NCI-H446 (cell line): ENCODE measurements at places on chromosomes 3 and 15.
A peak's percentile ranks its signal among the peaks of the same experiment; 100 is the strongest.

DNA sequence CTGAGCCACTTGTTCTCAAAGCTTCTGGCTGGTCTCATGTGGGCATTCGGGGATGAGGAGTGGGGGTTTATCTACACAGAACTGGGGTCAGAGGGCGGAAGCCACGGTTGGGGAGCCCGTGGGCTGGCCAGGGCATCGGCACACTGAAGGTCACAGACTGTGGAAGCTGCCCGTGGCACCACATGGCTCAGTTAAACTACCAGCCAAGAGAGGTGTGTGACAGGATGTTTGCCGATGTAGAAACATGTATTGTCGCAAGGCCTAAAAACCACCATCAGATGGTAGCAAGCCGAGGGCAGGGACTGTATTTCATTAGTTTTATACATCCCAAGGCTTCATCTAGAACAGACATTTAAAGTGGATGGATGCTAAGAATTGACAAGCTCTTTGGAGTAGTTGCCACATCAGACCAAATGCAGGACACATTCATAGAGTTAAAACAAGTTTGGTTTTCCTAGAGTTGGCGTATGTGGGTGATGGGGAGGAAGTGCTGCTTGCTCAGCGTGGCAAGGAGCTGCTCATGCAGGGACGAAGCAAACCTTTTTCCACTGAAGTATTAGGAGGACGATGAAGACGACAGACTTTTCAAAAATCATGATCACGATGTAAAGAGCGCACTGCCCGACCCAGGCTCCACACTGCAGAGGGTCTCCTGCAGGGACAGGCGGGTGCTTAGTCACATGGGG is 9.6 kb upstream of the MUSTN1 start:
- DNase-seq: no peak

- DNase-seq: no peak
These were observed 29.6 kb upstream of the RBP2 start for GRCh38 chr3:139505829-139506386.

DNA sequence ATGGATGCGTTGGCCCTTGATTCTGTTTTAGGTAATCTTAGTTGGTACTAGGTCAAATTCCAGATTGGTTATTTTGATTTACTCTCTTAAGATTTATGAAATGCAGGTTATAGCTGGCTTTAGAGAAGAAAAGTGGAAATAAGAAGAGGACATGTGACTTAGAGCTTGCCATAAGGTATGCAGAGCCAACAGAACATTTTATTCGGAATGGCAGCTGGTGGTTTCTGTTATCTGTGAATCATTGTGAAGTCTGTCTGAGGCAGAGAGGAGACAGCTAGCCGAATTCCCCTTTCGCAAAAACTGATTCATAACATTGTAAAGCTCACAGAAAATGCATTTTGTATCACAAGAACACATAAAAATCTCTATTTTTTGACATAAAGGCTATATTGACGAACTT is 82.1 kb downstream of the FILIP1L start:
- DNase-seq: peak; percentile 45

GRCh38 chr3:46884427-46884826 is 6.9 kb downstream of the PTH1R start:
- no peak for DNase-seq

- DNase-seq: no peak
These were observed 266.2 kb downstream of the NLGN1 start for GRCh38 chr3:173663696-173664111.

- no peak for DNase-seq
These were observed 58.4 kb downstream of the NOX5 start for GRCh38 chr15:69072906-69073305.

GRCh38 chr3:53890726-53891475 is 758 bp downstream of the SELENOK start:
- no peak for DNase-seq

- no peak for DNase-seq
These were observed 39.8 kb downstream of the FOXB1 start for GRCh38 chr15:60043744-60044435.

DNA sequence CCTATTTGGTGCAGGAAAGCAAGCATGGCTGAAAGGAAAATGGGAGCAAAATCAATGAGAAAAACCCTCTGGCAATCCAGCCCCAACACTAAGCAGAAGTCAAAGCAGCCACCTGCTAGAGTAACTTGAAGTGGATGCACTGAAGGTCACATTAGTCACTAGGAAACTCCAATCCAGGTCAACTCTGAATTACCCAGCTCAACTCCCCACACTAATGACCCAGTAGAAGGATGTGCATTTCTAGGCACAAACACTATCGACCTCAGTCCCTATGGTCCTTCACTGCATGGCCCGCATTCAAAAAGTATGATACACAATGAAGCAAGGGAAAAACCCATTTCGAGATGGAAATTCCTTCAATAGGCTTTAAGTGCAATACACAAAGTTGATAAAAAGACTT is 80.6 kb downstream of the RAD18 start:
- no peak for DNase-seq

DNA sequence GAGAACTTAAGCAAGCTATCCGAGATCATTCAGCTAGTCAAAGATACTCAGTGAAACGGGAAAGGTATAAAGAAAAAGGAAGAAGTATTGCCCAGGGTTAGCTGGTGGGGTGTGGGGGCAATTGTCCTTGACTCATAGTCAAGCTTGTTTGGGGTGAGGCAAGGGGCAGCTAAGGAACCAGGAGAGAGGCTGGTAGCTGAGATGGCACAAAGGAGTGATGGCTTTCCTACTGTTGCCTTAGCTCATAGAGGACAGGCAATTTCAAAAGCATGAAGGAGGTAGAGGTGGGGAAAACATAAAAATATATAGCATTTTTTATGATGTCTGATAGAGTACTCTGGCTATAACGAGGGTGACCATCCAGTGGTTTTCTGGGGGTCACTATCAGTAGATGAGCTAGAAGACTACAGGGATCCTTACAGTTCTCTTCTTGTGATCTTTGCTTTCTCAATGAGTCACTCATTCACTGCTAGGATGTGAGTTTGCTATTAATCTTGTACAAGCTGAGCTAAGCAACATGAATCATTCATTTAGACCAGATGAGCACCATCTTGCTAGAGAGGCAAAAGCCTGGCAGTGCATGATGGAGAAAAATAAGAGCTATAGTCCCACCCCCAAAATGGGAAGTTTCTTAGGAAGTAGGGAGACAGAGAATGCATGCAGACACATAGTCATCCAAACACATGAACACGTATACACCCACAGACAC is 207.1 kb upstream of the PFN2 start:
- DNase-seq: no peak

- no peak for DNase-seq
These were observed 21.5 kb downstream of the FRMD4B start for GRCh38 chr3:69364354-69364753.

- DNase-seq: no peak
These were observed 128.4 kb upstream of the IGSF10 start for GRCh38 chr3:151589311-151589710.

GRCh38 chr3:142586803-142587406 is 8.4 kb upstream of the ATR start:
- DNase-seq: peak; percentile 88

DNA sequence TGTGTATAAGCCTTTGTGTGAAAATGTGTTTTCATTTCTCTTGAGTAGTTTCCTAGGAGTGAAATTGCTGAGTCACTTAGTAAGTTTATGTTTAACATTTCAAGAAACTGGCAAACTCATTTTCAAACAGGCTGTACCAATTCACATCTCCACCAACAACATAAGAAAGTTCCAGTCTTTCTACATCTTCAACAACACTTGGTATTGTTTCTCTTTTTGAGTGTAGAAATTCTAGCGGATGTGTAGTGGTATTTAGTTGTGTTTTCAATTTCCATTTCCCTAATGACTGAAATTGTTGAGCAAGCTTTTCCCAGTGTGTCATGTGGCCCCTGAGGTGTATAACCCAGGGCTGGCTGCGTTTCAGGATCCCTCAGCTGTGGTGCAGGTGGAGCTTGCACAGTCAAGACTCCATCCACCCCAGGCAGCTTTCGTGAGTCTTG is 258.5 kb downstream of the PDCD6IP start:
- no peak for DNase-seq

GRCh38 chr15:60733196-60733595 is 254.3 kb upstream of the ICE2 start:
- DNase-seq: no peak

- DNase-seq: no peak
These were observed 25.6 kb downstream of the DCUN1D1 start for GRCh38 chr3:182954553-182955235.

- no peak for DNase-seq
These were observed 12.9 kb upstream of the DCBLD2 start for GRCh38 chr3:98914210-98915080.

DNA sequence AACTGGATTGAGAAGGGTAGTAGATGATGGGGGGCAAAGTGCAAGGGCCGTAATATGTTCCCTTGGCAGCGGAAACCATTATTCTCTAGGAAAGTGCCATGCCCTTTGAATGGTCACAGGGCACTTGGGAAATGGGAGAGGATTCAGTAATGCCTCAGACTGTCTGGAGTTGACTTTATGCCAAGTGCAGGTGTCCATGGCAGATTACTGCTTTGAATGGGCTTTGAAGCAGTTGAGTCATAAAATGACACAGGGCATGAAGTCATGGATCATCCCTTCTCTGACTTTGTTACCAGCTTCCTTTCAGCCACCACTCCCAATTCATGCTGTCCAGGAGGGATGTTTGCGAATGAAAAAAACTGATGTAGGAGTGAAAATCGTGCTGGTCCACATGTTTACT is 20.1 kb downstream of the AADACL2 start:
- DNase-seq: no peak

DNA sequence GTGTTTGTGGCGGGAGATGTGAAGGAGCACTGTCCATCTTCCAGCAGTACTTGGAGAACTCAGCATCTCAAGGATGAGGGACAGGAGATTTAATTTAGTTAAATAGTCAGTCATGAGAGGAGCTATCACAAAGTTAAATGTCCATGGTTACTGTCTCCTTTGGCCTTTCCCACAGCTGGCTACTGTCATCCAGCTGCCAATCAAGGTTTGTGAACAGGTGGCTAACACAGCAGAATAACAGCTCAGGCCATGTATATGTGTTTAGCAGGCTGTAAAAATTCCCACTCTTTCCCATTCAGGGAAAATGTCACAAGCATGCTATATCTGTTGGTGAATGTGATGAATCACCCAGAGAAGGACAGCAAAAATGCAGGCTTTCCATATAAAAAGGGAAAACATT is 120.5 kb downstream of the TMEM108 start:
- DNase-seq: no peak

GRCh38 chr3:46112296-46112695 is 85.0 kb upstream of the XCR1 start:
- no peak for DNase-seq

DNA sequence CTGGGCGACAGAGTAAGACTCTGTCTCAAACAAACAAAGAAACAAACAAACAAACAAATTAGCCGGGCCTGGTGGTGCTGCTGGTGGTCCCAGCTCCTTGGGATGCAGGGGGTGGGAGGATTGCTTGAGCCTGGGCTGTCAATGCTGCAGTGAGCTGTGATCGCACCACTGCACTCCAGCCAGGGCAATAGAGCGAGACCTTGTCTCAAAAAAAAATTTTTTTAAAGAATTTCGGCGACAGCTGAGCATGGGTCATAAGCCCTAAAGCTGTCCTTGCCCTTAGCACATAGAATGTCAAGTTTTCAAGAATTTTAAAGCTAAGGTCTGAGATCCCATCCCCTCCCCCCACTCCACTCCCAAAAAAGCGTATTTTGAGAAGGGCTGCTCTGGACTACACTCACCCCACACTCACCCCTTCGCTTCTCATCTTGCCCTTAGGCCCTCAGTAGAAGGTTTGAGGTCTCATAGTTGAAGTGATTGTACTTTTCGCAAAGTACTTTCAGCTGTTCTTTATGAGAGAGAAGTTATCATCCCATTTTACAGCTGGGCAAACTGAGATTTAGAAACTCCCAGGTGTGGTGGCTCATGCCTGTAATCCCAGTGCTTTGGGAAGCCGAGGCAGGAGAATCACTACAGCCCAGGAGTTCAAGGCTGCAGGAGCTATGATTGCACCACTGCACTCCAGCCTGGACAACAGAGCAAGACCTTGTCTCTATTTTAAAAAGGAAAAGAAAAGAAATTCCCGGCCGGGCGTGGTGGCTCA is 34.3 kb upstream of the FLNB start:
- no peak for DNase-seq

- no peak for DNase-seq
These were observed 156.0 kb upstream of the TPM1 start for GRCh38 chr15:62886431-62887071.

- DNase-seq: no peak
These were observed 120.1 kb upstream of the NMNAT3 start for GRCh38 chr3:139797724-139798343.

- DNase-seq: no peak
These were observed 126.5 kb downstream of the DTWD1 start for GRCh38 chr15:49747340-49747739.

- no peak for DNase-seq
These were observed 2.5 kb upstream of the EID1 start for GRCh38 chr15:48875241-48875960.

GRCh38 chr3:148089171-148089570 is 608.5 kb upstream of the AGTR1 start:
- no peak for DNase-seq

GRCh38 chr3:157166115-157166514 is 6.2 kb upstream of the CCNL1 start:
- no peak for DNase-seq

- DNase-seq: no peak
These were observed 168.5 kb downstream of the MECOM start for GRCh38 chr3:169494982-169495381.

GRCh38 chr15:80484333-80484864 is 80.2 kb downstream of the ARNT2 start:
- no peak for DNase-seq

GRCh38 chr3:17832016-17832415 is 89.6 kb upstream of the TBC1D5 start:
- no peak for DNase-seq

GRCh38 chr3:148629006-148629405 is 68.7 kb upstream of the AGTR1 start:
- no peak for DNase-seq

DNA sequence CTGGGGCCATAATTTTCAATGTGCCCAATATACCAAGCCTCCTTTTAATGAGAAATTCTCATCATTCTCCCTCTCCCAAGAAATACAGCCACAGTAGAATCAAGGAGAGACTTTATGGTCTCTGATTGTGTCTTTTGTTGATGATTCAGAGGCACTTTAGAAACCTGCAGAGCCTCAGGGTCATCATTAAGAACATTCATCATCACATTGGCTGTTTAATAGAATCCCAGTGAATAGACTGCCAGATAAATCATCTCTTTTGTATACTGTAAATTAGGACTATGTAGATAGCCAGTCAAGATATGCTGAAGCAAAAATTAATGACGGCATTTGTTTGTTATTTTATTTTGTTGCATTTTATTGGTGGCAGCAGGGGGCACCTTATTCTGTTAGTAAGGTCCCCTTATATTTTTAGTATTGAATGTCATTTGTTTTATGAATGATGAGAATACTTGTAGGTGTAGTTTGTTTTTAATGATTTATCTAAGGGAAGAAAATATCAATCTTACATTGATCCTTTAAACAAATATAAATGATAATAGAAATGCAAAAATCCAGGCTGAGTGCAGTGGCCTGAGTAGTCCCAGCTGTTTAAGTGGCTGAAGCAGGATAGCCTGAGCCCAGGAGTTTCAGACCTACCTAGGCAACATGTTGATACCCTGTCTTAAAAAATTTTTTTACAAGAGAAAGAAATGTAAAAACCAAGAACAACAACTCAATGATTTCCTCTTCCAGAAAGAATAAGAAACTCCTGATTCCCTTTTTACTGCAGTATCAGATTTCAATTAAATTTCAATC is 138.8 kb downstream of the ZBBX start:
- DNase-seq: no peak

GRCh38 chr3:115689928-115690327 is 66.6 kb downstream of the GAP43 start:
- no peak for DNase-seq

- no peak for DNase-seq
These were observed 406.6 kb upstream of the PPP2R3A start for GRCh38 chr3:135558906-135559305.
